ENCODE measurements at places on chromosomes 5 and 9.
A peak's percentile ranks its signal among the peaks of the same experiment; 100 is the strongest.

- DNase-seq = no peak
Observed at GRCh38 chr9:78899006-78899405, 602.1 kb downstream of the PSAT1 start.

DNA sequence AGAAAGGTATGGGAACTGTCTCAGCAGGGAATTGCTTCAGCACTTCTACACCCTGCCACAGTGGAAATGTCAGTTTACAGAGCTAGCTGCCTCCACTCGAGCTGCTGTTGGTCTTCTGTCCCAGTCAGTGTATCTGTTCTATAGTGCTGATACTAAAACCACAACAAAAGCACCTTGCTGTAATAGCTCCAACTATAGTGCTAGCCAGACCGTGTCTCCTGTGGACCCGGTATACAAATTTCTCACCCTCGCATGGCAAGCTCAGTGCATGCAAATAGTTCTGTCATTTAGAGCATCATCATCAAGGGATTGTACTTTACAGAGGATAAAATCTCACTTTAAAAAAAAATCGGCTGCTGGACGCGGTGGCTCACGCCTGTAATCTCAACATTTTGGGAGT lies 51.5 kb upstream of the IQGAP2 start:
- no peak for DNase-seq

DNA sequence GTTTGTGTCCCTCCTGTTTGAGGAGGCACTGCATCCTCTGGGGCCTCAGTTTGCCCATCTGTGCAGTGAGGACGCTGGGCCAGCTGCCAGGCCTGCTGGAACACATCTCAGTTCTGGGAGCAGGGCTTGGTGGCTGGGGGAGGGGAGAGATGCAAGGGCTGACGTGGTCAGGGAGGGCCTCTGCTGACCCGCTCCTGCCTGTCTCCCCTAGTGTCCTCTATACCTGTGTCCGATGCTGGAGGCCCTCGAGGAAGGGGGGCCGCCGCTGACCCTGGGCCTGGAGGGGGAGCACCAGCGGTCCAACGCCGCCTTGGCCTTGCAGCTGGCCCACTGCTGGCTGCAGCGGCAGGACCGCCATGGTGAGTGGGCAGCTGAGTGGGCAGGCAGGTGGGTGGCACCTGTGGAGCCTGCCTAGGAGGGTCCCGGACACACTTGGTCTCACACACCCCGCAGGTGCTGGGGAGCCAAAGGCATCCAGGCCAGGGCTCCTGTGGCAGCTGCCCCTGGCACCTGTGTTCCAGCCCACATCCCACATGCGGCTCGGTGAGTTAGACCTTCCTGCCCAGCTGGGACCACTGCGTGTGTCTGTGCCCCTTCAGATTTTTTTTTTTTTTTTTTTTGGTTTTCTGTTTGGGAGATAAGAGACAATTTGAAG lies 5.8 kb downstream of the FPGS start:
- DNase-seq = no peak

GRCh38 chr9:107863396-107863795 lies 373.8 kb upstream of the KLF4 start:
- no peak for DNase-seq

DNA sequence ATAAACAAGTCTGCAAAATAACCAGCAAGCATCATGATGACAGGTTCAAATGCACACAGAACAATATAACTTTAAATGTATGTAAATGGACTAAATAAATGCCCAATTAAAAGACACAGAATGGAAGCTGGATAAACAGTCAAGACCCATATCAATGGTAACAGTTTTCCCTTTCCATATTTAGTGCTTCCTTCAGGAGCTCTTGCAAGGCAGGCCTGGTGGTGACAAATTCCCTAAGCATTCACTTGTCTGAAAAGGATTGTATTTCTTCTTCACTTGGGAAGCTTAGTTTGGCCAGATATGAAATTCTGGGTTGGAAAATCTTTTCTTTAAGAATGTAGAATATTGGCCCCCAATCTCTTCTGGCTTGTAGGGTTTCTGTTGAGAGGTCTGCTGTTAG lies 120.2 kb upstream of the RASA1 start:
- no peak for DNase-seq

- no peak for DNase-seq
Observed at GRCh38 chr5:64814073-64814472, 45.3 kb downstream of the CWC27 start.

- peak; percentile 8 for DNase-seq
Observed at GRCh38 chr5:158074992-158075769, 216.2 kb upstream of the CLINT1 start.
